Activated CD4-positive, alpha-beta T cell treated with anti-CD3 and anti-CD28 coated beads, Interleukin-2, amount 50 U/mL, for 1 hour (primary cell): ENCODE measurements at places on chromosomes 5 and 9.

DNA sequence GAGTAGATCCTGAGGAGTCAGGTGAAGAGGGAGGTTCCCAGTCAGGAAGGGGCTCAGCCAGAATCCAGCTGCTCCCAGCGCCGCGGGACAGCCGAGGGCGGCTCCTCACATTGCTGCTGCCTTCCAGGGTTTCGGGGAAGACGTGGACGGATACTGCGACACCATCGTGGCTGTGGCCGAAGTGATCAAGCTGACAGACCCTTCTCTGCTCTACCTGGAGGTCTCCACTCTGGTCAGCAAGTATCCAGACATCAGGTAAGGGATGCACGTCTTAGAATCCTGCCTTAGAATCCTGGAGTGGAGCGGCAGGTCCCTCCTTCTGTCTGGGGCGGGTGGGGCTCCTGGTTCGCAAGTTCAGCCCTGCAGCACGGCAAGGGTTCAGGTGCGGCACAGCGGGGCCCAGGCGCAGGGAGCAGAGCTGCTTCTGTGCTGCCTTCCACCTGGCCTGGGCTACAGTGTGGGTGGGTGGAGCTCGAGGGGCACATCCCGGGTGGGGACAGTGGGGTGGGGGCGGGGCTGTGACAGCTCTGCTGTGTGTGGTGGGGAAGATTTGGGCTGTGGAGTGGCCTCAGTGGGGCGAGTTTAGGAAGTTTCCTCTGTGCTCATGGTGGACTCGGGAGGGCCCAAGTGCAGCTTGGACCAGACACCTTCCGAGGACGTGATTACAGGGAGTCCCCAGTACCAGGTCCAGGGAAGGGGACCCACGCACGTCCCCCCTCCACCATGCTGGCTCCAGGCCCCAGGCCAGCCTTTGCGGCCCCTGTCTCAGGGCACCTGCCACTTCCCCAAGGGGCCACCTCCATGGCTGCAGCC lies 22.8 kb downstream of the EXOC3 start:
- no peak for DNase-seq

GRCh38 chr5:155983954-155984353 lies 343.0 kb upstream of the SGCD start:
- DNase-seq = no peak

DNA sequence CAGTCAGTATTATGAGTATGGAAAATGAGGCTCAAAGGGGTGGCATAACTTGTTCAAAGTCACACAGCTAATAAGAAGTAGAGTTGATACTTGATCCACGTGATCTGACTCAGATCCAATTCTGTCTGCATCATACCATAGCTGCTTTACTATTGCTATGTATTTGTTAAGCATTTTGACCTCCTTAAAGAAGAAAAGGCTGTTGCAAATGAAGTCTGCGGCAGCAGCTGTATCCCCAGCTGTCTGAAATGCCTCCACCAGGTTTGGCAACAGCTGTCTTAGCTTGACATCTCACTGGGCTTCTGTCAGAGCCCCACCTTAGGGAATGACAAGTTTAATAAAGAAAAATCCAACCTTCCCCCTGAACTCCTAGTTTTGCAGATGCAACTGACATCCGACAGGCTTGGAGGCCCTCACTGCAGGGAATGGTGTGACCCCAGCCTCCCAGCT lies 75.6 kb upstream of the SLC44A1 start:
- DNase-seq = no peak

GRCh38 chr9:87193925-87194868 lies 246.9 kb upstream of the GAS1 start:
- DNase-seq = no peak

DNA sequence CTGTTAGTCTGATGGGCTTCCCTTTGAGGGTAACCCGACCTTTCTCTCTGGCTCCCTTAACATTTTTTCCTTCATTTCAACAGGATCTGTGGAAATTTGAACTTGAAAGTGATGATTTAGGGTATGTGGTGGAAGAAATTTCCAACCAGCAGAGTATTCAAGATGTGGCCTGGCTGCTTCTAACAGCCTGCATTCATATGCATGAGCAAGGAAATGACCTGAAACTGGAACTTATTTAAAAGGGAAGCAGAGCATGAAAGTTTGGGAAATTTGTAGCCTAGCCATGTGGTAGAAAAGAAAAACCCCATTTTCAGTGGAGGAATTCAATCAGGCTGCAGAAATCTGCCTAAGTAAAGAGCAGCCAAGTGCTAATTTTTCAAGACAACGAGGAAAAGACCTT lies 41.7 kb downstream of the UNC13B start:
- no peak for DNase-seq

- DNase-seq = no peak
Observed at GRCh38 chr9:108696156-108696555, 159.6 kb downstream of the ACTL7B start.

- no peak for DNase-seq
Observed at GRCh38 chr5:65815161-65815560, 93.2 kb downstream of the NLN start.

GRCh38 chr5:111722140-111722539 lies 34.9 kb downstream of the NREP start:
- DNase-seq = no peak

DNA sequence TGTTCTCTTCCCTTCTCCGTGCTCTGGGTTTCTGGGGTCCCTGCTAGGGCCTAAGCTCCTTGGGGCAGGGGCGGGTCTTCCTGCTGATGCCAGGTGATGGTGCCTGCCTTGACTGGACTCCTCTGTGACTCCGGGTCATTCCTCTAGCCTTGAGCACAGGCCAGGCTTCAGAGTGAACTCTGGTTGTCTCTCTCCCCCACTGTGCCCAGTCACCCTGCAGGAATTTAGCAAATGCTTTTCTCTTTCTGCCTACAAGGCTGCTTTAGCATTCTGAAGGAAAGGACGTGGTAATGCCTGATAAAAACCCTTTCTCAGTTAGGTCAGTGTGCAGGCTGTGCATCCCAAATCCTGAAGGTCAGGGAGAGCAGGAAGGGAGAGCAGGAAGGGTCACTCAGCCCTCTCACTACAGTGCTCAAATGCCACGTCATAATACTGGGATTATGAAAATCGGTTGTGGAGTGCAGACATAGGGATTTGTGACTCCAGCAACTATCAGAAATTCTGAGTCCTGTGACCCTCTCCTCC lies 2.7 kb downstream of the CXCL14 start:
- no peak for DNase-seq

GRCh38 chr5:83653669-83654068 lies 67.0 kb downstream of the HAPLN1 start:
- no peak for DNase-seq

DNA sequence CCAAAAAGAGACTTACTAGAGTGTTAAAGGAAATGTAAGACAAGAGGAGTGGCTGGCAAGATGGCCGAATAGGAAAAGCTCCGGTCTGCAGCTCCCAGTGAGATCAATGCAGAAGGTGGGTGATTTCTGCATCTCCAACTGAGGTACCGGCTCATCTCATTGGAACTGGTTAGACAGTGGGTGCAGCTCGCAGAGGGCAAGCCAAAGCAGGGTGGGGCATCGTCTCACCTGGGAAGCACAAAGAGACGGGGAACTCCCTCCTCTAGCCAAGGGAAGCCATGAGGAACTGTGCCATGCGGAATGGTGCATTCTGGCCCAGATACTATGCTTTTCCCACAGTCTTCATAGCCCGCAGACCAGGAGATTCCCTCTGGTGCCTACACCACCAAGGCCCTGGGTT lies 308.7 kb downstream of the AGTPBP1 start:
- no peak for DNase-seq

DNA sequence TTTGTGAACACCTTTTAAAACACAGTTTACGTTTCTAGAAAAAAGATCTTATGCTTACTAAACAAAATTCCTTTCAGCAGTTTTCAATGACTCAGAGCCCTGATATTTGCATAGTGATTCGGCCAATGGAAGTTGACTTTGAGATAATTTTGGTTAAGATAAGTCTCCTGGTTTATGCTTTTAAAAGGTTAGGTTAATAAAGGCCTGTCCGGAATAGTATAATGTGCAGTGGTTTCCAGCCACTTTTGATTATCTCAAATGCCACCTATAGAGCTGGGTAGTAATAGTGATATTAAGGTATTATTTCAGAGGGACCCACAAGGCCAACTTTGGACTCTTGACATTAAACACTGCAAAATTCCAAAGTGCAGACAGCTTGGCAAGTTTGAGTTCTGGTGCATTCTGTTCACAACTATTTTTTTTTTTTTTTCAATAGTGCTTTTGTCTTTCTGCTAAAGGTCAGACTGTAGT lies 86.1 kb downstream of the F2RL2 start:
- DNase-seq = no peak
